ENCODE measurements at places on chromosomes 2 and 18.

DNA sequence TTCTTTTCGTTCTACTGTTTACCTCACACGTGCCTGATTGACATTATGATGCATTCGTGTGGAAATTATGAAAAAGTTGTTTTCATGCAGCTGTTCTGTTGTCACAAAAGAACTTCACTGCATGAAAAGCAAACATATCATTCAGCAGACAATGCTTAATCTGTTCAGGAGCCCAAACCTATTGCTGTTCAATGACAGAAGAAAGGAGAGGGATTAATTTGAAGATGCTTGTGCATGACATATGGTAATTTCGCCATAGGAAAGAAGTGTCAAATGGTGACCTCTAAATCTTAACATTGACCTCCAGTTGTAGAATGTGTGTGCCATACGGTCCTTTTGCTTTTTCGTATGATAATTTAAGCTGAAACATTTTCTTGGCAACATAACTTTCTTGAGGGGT is 124.5 kb downstream of the WDR7 start:
- no peak for DNase-seq

GRCh38 chr2:222862909-222863544 is 2.2 kb downstream of the ACSL3 start:
- no peak for DNase-seq

GRCh38 chr2:200670313-200670712 is 84.5 kb downstream of the AOX1 start:
- DNase-seq: no peak

DNA sequence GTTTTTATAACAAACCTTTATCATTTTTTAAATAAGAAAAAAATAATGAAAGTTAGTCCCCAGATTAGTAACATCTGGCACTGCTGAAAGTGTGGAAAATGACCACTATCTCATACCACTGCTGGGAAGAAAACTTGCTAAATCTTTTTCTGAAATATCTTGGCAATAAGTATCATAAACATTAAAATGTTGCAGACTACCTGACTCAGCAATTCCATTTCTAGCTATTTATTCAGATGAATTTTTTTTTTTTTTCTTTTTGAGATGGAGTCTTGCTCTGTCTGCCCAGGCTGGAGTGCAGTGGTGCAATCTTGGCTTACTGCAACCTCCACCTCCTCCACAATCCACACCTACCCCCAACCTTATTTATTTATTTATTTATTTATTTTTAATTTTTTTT is 35.3 kb upstream of the SOS1 start:
- no peak for DNase-seq

DNA sequence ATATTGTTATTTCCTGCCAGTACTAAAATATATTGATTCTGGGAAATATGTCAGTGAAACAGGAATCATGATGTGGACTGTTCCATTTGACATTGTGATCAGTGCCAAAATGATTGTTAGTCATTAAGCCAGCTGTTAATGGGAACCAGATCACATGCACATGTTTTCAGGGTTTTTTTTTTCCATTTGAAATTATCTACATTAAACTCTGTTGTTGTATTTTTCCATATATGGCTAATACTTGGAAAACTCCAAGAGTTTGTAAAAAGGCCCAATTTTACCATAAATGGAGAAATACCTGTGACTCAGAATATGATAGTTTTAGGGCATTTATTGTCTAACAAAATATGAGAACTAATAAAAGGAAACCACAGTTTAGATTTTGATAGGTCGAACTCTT is 13.4 kb downstream of the ITGAV start:
- DNase-seq: peak; percentile 21

- DNase-seq: no peak
Observed at GRCh38 chr2:11938196-11938595, 191.8 kb downstream of the LPIN1 start.

GRCh38 chr2:169362118-169362893 is at the start of gene LRP2:
Gene LRP2 (minus strand): TSS chr2:169362534. CDS start chr2:169362399, 135 bp downstream.
- peak; percentile 46 for DNase-seq

- DNase-seq: peak; percentile 78
Observed at GRCh38 chr2:180980943-180981911, 822 bp downstream of the UBE2E3 start.

- DNase-seq: peak; percentile 37
Observed at GRCh38 chr2:219041252-219041651, at the start of gene CFAP65. Gene CFAP65 (minus strand): TSS chr2:219041516. CDS start chr2:219039048, 2,468 bp downstream.

- no peak for DNase-seq
Observed at GRCh38 chr2:155218292-155218924, 519.9 kb downstream of the KCNJ3 start.

GRCh38 chr2:105231232-105231619 is 10.3 kb upstream of the GPR45 start:
- no peak for DNase-seq

GRCh38 chr2:217741381-217741955 is 261.3 kb downstream of the TNS1 start:
- no peak for DNase-seq

DNA sequence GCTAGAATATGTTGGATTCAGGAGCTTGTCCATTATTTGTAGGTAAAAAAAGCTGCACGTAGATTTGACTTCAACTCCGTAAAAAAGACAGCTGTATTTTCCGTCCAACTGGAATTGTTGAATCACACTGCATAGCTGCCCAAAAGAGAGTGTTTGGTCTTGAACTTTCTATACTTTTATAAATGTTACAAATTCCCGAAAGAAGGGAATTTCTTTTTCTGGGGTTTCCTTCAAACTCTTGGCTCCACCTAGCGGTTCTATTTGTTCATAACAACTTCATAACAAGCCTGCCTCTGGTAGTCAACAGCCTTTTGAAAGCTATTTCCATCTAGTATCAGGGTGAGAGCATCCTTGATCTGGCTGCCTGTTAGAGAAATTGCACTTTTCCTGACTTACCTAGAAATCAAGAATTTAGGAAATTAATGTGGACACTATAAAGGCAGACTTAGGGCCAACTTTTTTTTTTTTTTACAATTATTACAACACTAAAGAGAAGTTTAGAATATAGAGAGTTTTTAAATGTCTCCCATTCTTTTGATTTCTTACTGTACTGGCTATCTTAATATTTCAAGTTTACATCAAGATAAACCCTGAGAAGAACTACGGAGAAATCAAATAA is 48.1 kb downstream of the TMEM185B start:
- peak; percentile 84 for DNase-seq

GRCh38 chr2:51025906-51026555 is 5.9 kb downstream of the NRXN1 start:
- no peak for DNase-seq

GRCh38 chr2:169928463-169928864 is 101.2 kb downstream of the UBR3 start:
- DNase-seq: peak; percentile 75
